ENCODE measurements at places on chromosomes 6 and 20.

- no peak for DNase-seq
Measured at GRCh38 chr6:157954150-157955117, 27.2 kb upstream of the SYNJ2 start.

GRCh38 chr6:10685092-10685915 is 9.1 kb downstream of the C6orf52 start:
- no peak for DNase-seq

- no peak for DNase-seq
Measured at GRCh38 chr6:38136547-38136946, 317.0 kb downstream of the ZFAND3 start.

GRCh38 chr6:112030206-112030960 is 23.5 kb upstream of the CCN6 start:
- DNase-seq, result no peak

DNA sequence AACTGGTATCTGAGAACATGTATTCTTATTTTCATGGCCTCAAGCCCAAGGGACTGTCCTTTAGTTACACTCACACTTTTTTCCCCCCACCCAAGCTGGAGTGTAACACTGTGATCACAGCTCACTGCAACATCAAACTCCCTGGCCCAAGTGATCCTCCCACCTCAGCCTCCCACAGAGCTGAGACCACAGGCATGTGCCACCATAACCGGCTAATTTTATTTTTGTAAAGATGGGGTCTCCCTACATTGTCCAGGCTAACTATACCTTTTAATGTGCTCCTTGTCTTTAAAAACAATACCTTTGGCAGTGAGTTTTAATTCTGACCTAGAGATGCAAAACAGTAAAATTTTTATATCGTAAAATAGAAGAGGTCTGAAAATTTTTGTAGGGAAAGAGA is 48.2 kb upstream of the FAM83C start:
- DNase-seq, result no peak

DNA sequence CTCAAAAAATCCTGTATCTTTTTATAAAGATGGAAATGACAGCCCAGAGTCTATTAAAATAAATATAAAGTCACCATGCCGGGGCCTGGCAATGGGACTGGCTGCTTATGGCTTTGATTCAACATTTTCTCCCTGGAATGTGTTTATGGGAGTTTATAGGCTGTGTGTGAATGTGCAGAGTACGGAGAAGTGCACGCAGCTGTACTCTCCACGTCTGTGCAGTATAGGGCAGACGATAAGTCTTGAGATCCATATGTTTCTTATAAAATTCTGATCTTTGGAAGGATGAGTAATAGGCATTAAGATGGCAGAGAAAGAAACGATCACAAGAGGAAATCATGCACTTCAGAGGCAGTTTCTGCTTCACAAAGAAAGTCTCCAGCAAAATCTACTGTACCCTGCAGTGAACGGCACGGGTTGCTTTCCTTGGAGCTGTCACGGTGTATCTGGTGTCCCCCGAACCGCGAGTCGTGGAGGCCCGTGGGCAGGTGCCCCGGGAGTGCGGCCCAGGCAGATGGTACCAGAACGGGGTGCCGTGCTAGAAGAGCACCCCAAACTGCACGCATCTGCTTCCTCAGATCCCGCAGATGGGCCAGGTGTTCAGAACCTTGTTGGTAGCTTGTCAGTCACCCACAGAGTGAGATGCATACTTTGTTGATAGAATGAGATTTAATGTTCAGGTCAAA is 382.5 kb downstream of the TAF4 start:
- no peak for DNase-seq

DNA sequence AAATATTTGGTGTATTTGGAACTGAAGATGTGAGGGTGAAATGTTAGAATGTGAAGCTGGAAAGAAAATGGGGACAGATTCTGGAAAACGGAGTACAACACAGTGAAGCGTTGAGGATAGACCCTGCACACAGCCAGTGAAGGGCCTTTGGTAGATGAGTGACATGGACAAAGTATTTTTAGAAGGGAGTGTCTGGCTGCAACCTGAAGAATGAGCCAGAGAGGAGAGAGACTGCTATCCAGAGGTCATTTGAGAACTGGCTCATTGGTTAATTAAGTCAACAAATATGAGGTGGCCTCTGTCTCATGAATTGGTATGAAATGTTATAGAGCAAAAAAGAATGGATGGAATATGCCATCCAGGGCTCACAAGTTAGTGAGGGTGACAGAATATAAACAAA is 310.5 kb downstream of the PACRG start:
- no peak for DNase-seq

DNA sequence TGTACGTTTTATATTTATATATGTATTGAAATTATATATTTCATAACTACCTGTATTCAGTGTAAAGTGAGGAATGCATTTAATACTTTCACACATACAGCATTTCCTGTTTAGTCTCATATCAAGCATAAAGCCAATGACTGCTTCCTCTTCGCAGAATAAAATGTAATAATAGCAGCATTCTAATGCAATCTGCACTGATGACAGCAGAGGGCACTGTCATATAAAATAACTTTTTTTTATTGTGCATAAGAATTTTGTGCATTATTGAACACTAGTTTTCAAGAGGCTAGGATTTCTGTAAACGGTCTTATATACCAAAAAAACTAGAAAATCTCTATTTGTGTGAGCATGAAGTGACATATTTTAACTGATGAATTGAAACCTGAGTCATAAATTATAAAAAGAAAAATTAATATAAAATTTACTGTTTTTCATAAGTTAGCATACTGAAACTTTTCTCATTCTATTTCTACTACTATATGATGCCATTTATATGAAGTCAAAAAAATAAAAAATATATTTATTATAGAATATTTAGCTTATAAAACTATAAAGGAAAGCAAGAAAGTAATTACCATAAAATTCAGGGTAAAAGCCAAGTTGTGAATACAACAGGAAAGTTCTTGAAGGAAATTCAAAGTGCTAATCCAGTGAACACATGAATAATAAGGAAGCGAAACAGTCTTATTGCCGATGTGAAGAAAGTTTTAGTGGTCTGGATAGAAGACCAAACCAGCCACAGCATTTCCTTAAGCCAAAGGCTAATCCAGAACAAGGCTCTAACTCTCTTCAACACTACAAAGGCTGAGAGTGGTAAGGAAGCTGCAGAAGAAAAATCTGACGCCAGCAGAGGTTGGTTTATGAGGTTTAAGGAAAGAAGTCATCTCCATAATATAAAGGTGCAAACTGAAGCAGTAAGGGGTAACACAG is 36.3 kb downstream of the RNF146 start:
- DNase-seq, result no peak

DNA sequence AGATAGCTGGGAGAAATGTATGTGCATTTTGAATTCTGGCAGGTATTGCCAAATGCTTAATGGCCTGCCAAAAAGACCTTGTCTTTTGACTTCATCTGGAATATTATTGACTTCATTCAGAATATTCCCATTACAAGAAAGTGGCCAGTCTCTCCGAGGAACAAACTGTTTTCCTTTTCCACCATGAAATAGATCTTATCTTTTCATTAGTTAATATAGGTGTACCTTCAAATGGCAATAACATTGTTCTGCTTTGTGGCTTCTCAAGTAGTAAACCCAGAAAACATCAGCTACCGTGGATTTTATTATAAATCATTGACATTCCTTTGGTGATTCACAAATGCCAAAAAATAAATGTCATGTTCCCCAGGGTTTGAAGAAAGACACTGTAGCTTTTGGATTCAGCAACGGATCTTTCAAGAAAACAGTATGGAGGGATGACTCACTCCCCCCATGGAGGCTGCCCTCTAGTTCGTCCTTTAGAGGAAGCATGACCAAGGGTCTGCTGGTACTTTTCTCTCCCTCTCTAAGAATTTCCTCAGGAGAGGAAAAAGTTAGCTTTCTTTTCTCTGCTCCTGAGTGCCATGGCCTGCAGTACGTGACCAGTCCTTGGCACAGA is 1.1 kb upstream of the RNF182 start:
- DNase-seq, result no peak

DNA sequence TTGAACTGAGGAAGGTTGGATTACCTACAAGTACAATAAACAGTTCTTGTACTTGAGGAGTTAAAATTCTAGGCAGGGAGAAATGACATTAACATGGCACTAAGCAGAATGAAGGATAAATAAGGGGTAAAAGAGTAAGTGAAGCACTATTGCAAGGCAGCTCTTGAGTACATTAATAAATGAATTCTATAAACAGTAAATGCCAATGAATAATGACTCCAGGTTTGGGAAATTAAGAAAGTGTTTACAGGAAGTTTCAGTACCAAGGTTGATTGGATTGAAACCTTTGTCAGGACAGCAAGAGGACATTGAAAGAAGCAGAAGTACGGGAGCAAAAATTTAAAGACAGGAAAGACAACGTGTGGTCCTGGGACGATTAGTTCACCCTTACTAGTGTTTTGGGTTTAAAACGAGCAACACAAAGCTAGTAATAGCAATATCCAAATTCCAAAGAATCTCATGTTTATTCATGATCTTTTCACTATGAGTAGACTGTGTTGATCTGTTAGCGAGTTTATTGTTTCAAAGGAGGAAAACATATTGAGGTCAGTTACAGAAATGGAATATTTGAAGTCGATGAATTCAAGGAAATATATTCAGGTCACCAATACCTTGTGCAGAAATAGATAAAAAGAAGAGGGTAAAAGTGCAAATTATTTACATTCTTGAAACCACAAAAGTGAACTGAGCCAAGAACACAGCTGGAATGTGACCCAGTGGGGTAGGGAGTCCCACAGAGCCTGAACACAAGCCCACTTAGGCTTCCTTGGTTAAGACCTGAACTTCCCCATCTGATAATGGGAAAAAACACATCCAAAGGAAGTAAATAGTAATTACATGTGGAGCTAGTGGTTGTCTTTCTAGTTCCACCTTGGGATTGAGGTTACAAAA is 80.8 kb downstream of the MKKS start:
- DNase-seq, result no peak

GRCh38 chr6:163923658-163924411 is 509.3 kb downstream of the QKI start:
- no peak for DNase-seq

DNA sequence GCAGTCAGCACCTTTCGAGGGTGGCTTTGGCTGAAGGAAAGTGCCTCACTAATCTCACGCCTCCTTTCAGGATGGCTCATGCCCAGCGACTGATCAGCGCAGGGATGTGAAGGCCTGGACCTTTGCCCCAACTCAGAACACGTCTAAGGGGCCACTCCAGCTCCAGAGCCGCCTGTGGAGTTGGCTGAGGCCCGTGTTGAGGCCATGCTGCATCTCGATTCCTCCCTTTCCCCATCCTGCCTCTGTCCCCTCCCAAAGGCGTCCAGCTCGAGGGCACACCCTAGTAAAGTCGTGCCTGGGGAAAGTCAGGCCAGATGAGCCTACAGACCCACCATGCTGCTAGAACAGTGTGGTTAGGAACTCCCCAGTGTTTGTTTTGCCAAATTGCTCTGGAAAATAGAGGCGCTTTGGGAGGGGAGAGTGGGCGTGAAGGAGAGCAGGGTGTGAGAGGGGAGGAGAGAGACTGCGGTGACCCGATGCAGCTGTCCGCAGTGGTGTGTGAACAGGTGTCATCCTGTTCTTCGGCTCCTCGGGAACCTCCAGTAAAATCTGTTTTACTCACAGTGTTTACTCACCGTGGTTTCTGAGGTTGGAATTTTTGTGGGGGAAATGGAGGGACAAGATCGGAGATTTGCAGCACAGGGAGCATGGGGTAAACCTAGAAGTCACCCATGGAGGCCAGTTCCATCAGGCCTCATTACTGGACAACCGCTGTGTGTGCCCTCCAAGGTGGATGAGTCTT is 85.0 kb upstream of the PMEPA1 start:
- no peak for DNase-seq

DNA sequence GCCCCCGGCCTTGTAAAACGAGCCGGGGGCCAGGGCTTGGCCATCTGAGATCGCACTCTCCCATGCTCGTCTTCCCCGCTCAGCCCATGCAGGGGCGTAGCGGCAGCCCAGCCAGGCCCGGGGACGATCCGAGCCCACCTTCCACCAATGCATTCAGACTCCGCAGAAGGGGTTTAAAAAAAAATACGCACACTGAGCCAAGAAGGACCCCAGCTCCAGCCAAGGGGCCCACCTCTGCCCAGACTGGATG is 320 bp downstream of the GSTA4 start:
- DNase-seq, result peak; percentile 68

GRCh38 chr6:18215436-18215835 is 48.9 kb downstream of the DEK start:
- no peak for DNase-seq

Data from activated naive CD4-positive, alpha-beta T cell treated with anti-CD3 and anti-CD28 coated beads, Interleukin-2, amount 50 U/mL, for 72 hours (primary cell).